ENCODE measurements at places on chromosomes 1 and 21.

DNA sequence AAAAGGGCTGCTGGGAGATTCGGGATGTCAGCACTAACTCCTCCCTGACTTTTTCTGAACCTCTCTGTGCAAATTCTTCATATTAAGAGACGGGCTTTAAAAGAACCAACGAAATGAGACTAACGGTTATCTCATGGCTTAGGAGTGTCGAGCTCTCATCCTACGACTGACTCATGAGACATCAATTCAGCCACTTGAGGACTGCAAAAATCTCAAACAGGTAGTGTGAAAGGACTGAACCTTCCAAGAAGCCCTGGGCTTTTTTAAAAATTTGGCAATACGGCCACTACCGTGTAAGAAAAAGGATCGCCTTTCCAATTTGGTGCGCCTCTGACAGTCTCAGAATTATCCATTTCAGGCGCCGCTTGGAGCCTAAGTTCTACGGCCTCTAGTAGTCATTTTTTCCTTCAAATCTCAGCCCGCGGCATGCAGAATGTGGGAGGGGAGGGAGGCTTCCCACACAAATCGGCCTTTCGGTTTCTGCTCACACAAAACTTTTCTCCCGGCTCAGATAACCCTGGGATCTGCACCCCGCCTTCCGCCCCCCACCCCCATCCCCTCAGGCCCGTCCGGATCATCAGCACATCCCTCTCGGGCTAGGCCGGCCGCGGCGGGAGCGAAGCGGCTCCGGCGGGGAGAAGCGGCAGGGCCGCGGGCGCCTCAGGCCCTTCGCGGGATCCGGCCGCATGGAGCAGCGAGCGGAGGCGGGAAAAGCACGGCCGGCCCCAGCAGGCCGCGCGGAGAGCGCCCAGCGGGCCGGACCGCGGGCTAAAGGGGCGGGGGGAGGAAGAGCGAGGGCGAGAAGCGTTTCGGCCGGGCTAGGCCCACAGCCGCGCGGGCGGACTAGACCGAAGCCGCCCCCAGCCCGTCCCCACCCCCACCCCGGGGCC, 618 bp downstream of the HNRNPR start:
- DNase-seq, result peak; percentile 7

GRCh38 chr1:228487336-228488124, at the start of gene RNF187:
RNF187 (plus strand) TSS chr1:228487382.
- no peak for DNase-seq

DNA sequence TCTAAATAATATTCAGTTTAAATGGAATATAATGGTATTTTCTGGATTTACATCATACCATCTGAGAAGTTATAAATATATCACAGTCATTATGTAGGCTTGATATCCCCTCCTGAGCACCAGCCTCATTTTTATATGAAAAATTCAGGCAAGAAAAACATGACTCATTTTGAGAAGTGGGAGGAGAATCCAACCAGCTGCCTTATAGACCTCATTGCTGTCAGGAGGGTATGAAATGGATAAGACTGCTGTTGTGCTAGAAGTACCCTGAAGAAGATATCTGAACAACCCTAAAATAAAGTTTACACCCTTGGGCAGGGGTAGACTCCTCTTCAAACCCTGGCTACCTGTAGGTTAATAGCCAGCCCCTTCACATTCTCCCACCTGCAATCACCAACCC, 8.8 kb downstream of the GIPC2 start:
- DNase-seq, result no peak

- DNase-seq, result no peak
Measured at GRCh38 chr1:23673086-23673813, 18.4 kb upstream of the RPL11 start.

GRCh38 chr1:153399401-153400055, 8.7 kb upstream of the S100A8 start:
- no peak for DNase-seq

DNA sequence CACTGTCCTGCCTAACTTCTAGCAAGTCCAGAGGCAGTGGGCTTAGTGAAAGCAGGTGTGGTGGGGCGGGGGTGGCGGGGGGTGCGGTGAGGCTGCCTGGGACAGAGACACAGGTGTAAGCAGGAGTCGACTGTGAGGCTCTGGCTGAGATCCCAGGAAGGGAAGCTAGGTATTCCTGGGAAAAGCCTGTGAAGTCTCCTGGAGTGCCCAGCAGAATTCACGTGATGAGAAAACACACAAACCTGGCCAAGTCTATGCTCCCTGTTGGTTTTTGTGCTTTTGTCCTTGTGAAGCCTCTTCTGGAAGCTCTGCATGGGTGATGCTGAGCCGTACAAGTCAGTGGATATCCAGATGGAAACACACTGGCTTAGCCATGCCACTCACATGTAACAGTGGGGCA, 5.3 kb downstream of the GALNT2 start:
- no peak for DNase-seq

- DNase-seq, result no peak
Measured at GRCh38 chr1:61776091-61776490, 33.8 kb downstream of the PATJ start.

- peak; percentile 28 for DNase-seq
Measured at GRCh38 chr1:244046907-244047611, 4.0 kb upstream of the ZBTB18 start.

- DNase-seq, result no peak
Measured at GRCh38 chr1:93537396-93537795, 89.5 kb downstream of the FNBP1L start.

DNA sequence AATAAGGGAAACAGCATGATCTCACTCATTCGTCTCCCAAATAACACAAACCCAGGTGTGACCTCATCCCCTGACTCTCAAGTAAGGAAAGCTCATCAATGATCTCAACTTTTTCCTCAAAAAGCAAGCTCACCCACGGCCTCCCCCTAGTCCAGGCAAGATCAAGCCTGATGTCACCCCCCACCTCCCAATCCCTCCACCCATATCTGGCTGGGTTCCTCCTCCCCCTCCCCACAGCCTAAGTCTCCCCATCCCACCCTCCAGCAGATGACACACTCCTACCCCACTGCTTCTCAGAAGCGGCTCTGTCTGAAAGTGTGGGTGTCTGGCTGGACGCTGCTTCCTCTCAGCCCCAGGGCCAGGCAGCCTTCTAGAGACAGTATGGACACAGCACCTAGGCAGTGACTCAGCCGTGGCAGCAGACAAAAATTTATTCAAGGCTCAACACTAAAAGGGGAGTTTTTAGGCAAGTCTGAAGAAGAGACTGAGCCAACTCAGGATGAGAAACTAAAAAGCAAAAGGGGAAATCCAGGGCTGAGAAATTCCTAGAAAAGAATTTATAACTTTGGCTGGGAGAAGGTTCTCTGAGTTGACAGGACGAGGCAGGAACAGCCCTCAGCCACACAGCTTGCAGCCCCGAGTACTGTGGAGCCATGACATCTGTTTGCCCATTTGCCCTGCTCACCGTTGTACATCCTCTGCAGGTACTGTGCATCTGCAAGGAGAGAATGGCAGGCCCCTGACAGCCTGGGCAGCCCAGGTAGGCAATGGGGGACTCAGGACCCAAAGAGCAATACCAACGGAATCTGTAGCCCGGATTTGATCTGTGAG, 81.6 kb upstream of the LRRC8D start:
- no peak for DNase-seq

DNA sequence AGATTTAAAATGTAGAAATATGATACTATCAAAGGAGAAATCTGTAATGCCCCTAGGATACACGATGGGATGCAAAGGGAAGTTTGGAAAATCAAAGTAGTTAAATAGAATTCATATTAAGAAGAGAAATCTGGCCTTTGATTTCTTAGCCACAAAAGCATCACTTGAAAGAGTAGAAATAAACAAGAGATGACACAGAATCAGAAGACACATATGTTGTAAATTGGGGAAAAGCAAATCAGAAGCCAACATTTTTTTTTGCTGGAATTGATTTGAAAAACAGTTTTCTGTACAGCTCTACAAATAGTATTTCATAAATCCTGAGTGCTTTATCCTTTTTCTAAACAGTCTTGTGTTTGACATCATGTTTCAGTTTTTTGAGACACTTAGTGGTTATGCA, 12.4 kb upstream of the TNFSF18 start:
- no peak for DNase-seq

Data from DMS 273 treated with DMSO at 0.1 percent for 48 hours (cell line).